Heart left ventricle (tissue), 16 donors: ENCODE measurements at places on chromosomes 2 and 18. TPM values are rescaled to one million over a fixed set of nuclear protein-coding genes. Genes with fewer than 3 reads are reported as not detected.

- DNase-seq, result no peak
Observed at GRCh38 chr18:64083916-64084315, 65.0 kb downstream of the LINC00305 start.

DNA sequence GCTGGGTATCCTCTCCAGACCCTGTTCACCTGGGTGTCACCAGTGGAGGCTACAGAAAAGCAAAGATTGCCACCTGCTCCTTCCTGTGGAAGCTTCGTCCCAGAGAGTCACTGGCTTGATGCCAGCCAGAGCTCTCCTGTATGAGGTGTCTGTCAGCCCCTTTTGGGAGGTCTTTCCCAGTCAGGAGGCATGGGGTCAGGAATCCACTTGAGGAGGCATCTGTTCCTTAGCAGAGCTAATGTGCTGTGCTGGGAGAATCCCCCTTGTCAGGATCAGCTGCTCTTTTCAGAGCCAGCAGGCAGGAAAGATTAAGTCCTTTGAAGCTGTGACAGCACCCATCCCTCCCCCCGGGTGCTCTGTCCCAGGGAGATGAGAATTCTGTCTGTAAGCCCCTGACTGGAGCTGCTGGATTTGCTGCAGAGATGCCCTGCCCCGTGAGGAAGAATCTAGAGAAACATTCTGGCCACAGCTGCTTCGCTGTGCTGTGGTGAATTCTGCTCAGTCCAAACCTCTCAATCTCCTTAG, 121.8 kb downstream of the GPR39 start:
- no peak for DNase-seq

DNA sequence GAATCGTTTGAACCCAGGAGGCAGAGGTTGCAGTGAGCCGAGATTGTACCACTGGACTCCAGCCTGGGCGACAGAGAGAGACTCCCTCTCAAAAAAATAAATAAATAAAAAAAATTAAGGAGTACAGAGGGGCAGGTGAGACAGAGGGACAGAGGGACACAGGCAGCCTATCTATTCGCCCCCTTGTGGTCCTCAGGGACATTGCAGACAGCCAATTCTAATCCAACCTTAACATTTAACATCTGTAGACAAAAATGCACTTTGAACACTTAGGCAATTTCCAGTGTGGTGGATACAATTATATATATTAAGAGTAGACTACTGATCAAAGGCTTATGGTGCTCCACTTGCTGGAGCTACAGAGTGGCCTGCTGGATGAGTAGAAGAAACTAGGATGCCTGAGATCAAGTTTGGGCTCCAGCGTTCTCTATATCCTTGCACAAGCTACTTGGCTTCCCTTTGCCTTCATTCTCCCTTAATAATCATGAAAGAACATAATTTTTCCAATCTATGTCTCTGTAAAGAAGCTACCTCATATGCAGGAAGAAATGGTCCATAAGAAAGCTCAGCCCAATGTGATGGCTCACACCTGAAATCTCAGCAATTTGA, 8.2 kb upstream of the SMARCAL1 start:
- no peak for DNase-seq

DNA sequence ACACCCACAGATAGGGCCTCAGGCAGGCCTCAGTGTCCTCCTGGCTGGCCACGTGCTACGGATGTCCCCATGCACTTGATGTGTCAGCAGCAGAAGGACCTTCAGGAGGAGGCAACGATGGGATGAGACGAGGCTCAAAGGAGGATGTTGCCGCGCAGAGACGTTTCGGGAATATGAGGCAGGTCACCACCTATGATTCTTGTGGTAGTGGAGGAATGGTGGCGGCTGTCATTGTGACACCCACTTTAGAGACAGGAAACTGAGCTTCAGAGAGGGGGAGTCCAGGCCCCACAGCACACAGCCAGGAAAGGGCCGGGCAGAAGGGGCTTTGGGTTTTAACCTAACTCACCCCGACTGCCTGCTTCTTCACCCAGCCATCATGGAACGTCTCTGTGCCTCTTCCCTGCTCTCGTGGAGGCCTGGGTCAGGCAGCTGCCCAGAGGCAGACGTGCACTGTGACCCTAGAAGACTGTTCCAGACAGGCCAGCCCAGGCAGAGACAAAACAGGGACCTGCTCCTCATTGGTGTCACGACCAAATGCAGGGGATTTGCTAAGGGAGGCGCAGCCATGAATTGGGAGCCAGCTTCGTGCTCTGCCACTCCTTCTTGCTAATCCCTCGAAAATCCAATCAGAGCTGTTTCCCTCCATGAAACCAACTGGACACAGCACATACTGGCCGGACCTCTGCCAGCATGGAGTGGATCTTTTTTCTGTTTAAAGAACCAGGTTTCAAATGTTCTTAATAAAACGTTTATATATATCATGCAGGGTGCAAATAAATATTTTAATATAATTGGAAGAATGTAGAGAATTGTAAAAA, 169.2 kb downstream of the ASB1 start:
- no peak for DNase-seq

GRCh38 chr2:189312211-189312610, 129.1 kb upstream of the WDR75 start:
- DNase-seq, result peak; percentile 26

DNA sequence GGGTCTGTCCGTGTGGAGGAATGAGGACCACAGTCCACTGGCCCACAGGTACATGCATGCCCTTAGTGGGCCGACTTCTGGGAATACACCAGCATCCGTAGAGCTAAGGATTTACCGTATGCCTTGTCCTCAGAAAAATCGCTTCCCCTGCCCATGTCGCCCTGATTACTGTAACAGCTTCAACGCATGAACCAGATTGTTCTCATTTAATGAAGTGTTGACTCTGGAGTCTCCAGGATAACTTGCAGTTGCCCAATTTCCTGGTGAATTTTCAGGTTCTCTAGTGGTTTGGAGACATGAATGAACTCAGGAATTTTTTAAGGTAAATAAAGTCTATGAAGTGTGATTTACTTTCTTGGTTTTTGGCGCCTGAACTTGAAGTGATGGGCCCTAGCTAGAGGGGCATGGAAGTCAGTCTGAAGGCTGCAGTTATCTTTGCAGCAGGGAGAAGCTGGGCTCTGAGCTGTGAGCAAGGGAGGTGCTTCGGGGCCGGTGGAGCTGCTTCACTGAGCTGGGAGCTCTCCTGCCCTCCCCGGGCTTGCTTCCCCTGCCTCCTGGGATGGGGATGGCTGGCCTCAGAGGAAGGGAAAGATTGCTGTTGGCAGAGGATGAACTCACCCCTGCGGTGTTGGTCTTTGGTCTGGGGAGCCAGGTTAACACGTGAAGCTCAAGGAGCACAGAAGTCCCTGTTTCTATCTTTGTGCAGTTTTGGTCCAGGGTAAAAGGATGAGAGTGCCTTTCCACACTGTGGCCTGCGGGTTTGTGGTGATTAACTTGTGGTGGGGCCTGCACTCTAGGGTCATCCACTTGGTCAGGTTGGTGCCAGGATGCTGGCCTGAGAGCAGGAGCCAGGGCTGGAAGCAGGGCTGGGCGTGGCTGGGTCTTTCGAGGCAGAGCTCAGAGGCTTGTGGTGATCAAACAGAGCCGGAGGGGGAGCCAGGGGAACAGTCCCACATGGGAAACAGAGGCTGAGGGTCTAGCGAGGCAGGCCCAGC, 28.1 kb downstream of the TCF7L1 start:
- no peak for DNase-seq

GRCh38 chr2:163081754-163082153, 243.2 kb upstream of the KCNH7 start:
- DNase-seq, result no peak

- no peak for DNase-seq
Observed at GRCh38 chr2:68045342-68045741, 17.5 kb downstream of the C1D start.

- DNase-seq, result no peak
Observed at GRCh38 chr18:25915907-25916306, 174.5 kb downstream of the SS18 start.

DNA sequence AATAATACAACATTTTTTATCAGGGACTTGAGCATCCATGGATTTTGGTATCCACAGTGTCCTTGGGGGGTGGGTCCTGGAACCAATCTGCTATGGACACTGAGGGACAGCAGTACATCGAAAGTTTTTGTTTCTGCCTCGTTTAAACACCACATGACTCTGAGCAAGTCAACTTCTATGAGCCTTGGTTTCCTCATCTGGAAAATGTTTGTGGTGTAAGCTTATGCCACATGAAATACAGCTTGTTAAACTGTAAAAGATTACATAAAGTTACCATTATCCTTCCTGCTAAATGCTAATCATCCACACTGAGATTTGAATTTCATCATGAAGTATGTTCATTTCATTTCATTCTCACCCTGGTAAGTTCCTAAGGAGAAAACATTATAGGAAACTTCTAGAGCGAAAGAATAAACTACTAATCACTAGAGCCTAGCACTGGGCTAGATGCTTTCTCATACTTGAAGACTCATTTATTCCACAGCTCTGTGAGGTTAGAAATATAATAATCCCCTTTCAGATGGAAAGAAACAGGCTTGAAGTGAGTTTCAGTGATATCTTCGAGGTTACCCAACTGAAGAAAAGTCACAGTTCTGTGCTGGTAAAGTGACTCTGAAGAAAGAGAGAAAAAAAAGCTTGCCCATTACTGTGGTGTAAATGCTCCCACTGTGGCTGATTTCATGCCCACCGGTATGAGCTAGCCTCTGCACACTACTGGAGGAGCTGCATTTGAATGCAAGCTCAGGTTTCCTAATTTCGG, 29.2 kb downstream of the MCFD2 start:
- no peak for DNase-seq

DNA sequence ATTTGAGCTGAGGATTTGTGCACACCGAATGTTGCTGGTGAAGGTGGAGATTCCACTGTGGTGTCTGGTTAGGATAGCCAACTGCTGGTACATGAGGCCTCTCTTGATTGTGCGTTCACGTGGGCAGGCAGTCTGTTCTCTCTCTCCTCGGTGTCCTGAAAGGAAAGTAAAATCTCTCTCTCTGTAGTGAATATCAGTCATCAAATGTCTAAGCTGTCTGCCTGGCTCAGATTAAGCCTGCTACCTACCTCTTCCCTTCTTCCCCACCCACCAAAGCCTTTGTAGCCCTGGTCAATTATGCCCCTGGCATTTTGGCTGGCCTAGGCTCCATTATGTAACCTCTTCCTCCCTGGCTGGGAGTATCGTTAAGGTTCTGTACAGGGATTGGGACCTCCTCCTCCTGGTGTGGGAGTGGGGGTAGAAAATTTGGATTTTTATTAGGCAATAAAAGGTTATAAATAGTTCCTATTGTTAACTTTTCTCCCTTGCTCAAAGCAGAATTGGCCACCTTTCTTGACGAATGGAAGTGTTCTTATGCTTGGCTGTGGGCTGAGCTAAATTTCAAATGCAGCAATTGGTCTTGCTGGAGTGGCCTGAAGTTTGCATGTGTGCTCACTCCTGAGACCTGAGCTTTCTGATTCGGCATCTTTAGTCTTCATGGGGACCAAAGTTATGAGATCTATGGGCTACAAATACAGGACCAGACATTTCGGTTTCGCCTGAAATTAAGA, 148.8 kb downstream of the WDSUB1 start:
- DNase-seq, result no peak

- no peak for DNase-seq
Observed at GRCh38 chr18:35697869-35698268, 116.3 kb downstream of the GALNT1 start.

DNA sequence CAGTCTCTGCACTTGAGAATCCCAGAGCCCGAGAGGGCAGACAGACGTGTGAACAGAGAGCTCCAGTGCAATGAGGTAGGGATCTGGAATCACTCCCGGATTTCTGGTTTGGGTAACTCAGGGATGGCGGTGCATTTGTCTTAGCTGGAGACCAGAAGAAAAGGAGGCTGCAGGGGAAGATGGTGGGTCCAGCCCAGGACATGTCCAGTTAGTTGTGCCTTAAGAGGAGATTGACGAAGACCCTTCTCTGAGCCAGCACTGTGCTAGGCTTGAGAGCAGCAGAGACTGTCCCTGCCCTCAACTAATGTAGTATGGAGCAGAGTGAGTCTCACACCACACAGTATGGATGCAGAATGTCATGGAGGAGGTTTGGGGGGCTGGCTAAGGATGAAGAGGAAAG, 150.6 kb upstream of the COPS8 start:
- DNase-seq, result no peak

DNA sequence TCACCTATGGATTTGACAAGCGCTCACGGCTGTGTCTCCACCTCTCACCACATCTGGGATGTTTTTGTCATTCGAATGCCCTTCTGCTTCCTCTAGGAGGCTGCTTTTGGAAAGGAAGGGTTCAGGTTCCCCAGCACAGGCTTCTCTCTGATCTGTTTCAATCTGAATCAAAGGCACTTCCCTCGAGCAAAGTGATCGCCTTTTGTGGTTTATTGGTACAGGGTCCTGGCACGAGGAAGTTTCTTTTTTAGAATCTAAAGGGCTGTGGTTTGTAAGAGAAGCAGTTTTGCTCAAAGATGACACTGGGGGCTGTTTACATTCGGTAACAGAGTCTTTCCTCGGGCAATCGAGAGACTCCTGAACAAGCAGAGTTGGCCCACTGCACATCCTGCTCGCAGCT, 145.0 kb downstream of the DAW1 start:
- no peak for DNase-seq

DNA sequence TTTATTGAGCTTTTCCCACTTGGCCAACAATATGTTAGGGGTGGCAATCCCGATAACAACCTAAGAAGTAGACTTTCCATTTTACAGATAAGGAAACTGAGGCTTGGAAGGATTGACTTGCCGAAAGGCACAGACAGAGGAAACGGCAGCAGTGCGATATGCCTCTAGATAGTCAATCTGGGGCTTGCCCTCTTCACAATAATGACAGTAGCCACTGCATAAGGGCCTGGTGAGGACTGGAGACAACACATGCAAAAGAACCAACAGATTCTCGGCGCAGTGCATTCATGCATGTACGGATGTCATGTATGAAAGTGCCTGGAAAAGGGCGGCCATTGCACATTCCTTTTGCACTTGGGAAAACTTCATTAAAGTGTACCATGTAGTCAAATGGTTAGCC, 811.2 kb downstream of the RNF144A start:
- no peak for DNase-seq

- no peak for DNase-seq
Observed at GRCh38 chr18:70672581-70672980, 383.7 kb downstream of the SOCS6 start.

- DNase-seq, result no peak
Observed at GRCh38 chr2:71744781-71745180, 291.4 kb downstream of the DYSF start.

GRCh38 chr18:58863539-58864145, 1.0 kb upstream of the ZNF532 start:
- DNase-seq, result peak; percentile 63

- no peak for DNase-seq
Observed at GRCh38 chr2:148627224-148627623, 17.3 kb upstream of the EPC2 start.

DNA sequence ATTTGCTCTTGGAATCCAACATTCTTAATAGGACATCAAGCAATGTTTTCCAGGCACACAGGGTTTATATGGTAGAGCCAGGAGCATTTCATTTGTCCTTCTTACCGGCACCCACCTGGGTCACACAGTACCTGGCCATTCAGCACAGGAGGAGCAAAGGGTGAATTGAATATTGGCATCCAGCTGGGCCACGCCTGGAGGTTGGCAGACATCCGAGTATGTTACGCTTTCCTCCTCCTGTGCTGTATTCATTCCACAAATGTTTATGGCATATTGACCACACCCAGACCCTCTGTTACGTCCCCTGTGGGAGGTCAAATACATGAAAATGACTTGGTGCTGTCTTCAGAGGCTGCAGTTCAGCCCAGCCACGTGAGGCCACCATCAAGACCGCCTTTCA, 206.2 kb downstream of the RTP5 start:
- DNase-seq, result no peak

MC5R gene
- not detected for polyA plus RNA-seq

ACMSD gene
- not detected for polyA plus RNA-seq

IL37 gene
- not detected for polyA plus RNA-seq

TTC31 gene
- polyA plus RNA-seq, result 8.8 TPM

LIPG gene
- 7.2 TPM for polyA plus RNA-seq

SH3YL1 gene
- 11.7 TPM for polyA plus RNA-seq

CFC1 gene
- polyA plus RNA-seq, result not detected

TACR1 gene
- polyA plus RNA-seq, result 0.11 TPM

RND3 gene
- polyA plus RNA-seq, result 17.1 TPM

ALPP gene
- polyA plus RNA-seq, result not detected
